T-helper 22 cell (primary cell): ENCODE measurements at places on chromosomes 2 and 18.

DNA sequence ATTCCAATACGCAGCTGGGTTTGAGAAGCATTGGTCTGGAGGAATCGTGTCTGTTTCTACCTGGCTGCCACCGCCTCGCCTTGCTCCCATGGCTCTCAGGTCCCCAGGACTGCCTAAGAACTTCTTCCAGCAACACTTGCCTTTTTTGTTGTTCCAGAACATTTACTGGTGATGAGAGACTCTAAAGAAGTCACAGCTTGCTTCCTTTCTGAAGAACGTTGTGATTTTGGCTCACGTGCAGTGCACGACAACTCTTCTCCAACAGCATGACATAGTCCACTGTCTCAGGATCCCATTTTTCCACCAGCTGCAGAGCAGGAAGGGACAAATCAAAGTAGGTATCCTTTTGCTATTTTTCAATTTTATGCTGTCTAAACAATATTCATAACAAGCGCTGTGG lies 940.9 kb downstream of the SLC4A3 start:
- no peak for DNase-seq

- no peak for DNase-seq
Observed at GRCh38 chr2:208025814-208026184, 472 bp upstream of the PLEKHM3 start.

- no peak for DNase-seq
Observed at GRCh38 chr2:122745603-122746002, 990.2 kb downstream of the TSN start.

DNA sequence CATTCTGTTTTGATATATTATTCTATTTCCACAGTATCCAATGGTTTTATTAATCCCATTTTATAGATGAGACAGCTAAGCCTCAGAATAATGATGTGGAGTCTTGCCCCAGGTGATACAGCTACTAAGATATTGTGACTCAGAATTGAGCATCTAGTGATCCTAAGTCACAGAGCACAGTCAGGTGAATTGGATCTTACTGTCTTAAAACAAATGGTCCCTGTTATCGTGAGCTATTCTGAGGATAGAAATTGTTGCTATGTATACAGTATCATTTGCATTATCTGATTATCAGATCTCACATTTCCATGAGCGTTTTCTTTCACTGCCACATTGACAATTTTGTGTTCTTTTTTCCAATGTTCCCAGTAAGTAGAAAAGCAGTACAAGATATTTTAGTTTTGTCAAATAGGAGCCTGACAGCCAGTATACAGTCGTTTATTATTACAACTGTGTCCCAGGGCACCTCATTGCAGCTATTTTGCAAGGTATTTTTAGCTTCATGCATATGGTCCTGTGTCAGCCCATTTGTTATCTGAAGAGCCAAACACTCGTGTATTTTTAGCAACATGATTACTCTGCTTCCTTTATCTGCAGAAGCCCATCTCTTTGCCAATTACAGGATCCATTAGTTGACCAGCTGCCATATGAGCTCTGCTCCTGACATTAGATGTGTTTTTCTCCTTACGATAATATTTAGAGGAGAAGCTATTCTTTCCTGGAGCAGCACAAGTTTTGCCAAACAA lies 25.1 kb upstream of the SGPP2 start:
- DNase-seq, result no peak

DNA sequence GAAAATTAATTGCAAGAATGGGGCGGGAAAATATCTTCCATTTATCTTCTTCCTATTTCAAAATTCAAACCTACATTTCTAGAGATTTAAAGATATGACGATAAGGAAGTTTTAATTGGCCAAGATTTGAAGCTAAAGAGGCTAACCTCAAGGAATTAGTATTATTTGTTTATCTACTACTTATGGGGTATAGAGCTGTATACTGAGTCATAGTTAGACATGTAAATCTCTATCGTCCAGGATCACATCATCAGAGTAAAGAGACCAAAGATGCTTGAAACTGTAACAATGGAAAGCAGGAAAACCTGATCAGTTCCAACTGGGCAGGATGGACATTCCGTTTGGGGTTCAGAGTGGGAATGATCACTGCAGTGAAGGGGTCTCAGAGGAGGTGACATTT lies 95.2 kb upstream of the KLF7 start:
- no peak for DNase-seq

GRCh38 chr2:51997571-51997970 lies 965.6 kb upstream of the NRXN1 start:
- DNase-seq, result no peak

GRCh38 chr18:68922392-68922791 lies 124.5 kb downstream of the CCDC102B start:
- no peak for DNase-seq

- DNase-seq, result no peak
Observed at GRCh38 chr2:19491796-19492195, 133.4 kb upstream of the OSR1 start.

- DNase-seq, result no peak
Observed at GRCh38 chr2:189662669-189663226, 1.5 kb downstream of the ASNSD1 start.

- no peak for DNase-seq
Observed at GRCh38 chr2:17594533-17595401, 54.3 kb downstream of the VSNL1 start.

DNA sequence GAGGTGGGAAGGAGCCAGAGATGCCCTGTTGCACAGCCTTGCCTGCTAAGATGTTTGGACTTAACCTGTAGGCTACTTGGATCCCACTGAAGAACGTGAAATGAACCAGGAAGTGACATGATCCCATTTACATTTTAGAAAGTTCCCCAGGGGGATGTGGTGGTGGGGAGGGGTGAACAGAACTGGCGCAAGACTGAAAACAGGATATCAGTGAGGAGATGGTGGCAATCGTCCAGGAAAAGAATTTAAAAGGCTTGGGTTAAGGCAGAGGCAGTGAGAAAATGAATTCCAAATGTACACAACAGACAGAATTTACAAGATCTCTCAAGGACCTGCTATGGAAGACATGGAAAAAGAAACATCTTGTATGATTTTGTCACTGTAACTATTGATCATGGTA lies 42.3 kb downstream of the SULT1C2 start:
- DNase-seq, result no peak

DNA sequence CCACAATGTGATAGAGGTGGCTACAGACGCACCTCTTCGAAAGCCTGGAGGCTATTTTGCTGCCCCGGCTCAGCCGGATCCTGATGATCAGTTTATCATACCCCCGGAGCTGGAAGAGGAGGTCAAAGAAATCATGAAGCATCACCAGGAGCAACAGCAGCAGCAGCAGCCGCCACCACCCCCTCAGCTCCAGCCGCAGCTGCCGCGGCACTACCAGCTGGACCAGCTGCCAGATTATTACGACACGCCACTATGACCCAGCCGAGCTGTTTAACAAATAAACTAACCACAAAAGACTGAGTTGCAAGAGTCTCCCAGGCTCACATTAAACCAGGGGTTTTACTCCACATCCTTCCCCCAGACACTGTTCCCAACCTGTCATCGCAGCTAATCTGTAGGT lies 263.8 kb downstream of the PHLPP1 start:
- DNase-seq, result no peak

- DNase-seq, result no peak
Observed at GRCh38 chr18:600107-600506, 3.3 kb downstream of the CLUL1 start.
